ENCODE measurements at places on chromosomes 16 and 17.

- DNase-seq: no peak
These were observed 136.2 kb upstream of the SALL1 start for GRCh38 chr16:51287121-51287755.

- no peak for DNase-seq
These were observed 10.9 kb upstream of the ZFHX3 start for GRCh38 chr16:73058616-73059409.

DNA sequence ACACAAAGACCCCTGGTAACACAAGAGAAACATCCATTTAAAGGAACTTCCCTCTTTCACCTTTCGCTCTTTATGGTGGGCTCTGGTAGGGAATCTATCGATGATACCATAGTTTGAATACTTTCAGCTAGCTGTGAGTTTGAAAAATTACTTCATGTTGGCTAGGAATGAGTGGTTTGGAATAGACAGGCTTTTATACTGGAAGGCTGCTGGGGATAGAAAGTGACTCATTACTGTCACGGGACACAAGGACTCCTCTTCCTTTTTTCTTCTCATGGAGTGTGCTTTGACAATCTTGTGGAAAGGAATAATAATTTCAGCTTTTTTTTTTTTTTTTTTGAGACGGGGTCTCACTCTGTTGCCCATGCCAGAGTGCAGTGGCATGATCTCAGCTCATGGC, 76.9 kb downstream of the CYB561 start:
- DNase-seq: no peak

DNA sequence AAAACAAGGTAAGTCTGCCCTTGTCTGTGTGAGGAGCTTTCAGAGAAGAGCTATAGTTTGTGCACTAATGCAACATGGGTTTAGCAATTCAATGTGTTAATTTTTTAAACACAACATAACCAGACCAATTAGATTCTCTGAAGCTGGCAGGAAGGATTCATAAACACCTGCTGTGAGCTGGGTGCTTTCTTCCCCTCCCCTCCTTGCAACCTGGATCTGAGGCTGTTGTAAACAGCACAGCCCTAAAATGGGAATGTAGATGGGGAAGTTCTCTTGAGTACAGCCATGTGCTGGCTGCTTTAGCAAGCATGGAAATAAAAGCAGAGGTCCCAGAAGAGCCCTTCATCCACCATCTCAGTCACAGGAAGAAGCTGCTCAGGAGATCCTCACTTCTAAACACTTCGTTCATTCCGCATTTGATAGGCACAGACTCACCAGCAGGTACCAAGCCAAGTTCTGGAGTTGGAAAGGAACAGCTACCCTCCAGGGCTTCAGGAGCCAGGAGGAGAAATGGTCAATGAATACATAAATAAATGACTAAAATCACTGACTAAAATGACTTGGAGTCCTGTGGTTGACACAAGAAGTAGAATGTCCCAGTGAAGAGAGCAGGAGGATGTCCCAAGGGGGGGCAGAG, 21.7 kb downstream of the AXIN2 start:
- no peak for DNase-seq

- DNase-seq: no peak
These were observed 123.8 kb downstream of the SMG6 start for GRCh38 chr17:2179615-2180295.

All from T-helper 17 cell (primary cell).